ENCODE measurements at places on chromosomes 2 and 18. TPM values are rescaled to one million over a fixed set of nuclear protein-coding genes. Genes with fewer than 3 reads are reported as not detected.

Gene IGFBP2
- polyA plus RNA-seq: 162 TPM

Gene STON1
- polyA plus RNA-seq: 57.0 TPM

Gene PTPRN
- 2.1 TPM for polyA plus RNA-seq

Gene SPRED2
- polyA plus RNA-seq: 12.0 TPM

Gene SERPINB12
- polyA plus RNA-seq: not detected

Gene LAMA3
- 10.4 TPM for polyA plus RNA-seq

Gene PIEZO2
- 5.9 TPM for polyA plus RNA-seq

Gene PRKAG3
- not detected for polyA plus RNA-seq

Gene AKAIN1
- polyA plus RNA-seq: 0.41 TPM

Gene RGPD4
- polyA plus RNA-seq: 0.03 TPM

Gene NTSR2
- polyA plus RNA-seq: 0.05 TPM

Gene CTNNA2
- polyA plus RNA-seq: 1.9 TPM

Gene FEV
- polyA plus RNA-seq: not detected

Gene ASPRV1
- 1.9 TPM for polyA plus RNA-seq

GRCh38 chr2:234290671-234291070 is 206.2 kb downstream of the ARL4C start:
- no peak for DNase-seq

- no peak for DNase-seq
These were observed 24.1 kb upstream of the SP3 start for GRCh38 chr2:173989160-173989883.

- no peak for DNase-seq
These were observed 24.2 kb upstream of the COX7A2L start for GRCh38 chr2:42385225-42385624.

GRCh38 chr18:32280911-32281310 is 91.1 kb downstream of the MEP1B start:
- no peak for DNase-seq

DNA sequence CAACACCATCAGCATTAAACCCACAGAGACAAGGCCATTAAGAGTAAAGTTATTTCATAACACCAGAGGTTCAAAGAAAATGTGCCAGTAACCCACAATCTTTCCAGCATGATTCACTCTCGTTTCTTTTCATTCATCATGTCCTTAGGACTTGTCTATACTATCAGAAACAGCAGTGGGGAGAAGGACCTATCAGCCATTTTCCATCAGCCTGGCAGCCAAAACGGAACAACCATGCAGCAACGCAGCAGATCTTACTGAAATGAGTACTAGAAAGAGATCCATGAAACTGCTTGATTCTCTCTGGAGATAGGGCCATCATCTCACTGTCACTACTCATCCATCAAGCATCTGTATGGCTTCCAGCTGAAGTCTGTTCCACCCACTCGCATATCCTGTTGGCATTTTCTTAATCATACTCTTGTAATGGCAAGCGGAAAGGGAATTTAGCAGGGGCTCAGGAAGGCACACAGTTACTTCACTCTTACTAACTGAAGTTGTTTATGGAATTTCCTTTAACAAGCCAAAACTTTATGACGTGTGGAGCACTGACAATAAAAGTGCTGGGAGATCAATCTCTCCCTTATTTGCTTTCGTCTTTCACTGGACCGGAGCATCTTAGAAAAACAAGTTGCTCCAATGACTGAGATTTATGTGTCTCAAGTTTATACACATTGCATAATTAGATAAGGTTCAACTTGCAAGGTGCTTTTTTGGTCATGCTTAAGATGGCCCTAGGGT is 69.7 kb downstream of the EPHA4 start:
- no peak for DNase-seq

GRCh38 chr2:220781622-220782241 is 790.4 kb downstream of the EPHA4 start:
- DNase-seq: no peak

- no peak for DNase-seq
These were observed 16.9 kb upstream of the FAHD2A start for GRCh38 chr2:95385570-95385984.

DNA sequence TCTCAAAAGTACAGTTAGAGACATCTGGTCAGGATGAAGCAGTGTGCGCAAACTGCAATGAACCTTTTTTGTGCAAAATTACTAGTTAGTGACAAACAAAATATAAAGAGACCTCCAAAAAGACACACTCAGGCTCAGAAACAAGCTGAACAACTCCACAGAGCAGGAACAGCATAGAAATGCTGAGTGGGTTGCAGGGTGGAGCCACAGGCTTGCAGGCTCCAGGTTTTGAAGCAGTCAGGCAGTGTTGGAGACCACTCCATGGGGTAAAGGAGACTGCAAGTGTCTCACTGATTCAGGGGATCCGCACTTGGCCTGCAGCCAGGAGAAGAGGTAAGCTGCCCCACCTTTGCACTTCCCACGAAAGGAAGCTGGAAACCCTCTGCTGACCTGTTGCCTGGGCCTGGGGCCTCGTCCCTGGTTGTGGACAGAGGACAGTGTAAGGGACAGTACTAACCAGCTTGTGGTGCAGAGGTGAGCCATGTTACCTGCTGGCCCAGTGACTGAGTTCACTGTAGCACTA is 36.4 kb downstream of the CFAP221 start:
- DNase-seq: no peak

DNA sequence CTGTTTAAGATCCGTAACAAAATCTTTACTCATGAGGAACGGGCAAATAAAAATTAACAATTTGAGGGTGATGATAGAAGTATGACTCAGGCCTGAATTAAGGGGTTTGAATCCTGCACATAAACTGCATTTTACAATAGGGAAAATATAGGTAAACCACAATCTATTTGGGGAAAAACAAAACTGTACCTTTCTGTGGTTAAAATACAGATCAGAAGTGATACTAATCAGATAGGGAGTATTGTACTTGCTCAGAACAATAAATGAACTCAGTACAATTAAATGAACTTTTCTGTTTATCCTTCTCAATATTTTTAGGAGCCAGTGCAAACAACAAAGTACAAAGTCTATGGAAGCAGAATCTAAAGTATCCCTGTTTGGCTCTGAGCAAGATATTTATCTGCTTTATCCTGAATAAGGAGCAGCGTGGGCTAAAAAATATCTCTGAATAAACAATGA is 287.3 kb downstream of the ZNF385B start:
- DNase-seq: no peak

GRCh38 chr2:111704246-111704645 is 179.7 kb downstream of the ANAPC1 start:
- no peak for DNase-seq

- no peak for DNase-seq
These were observed 15.0 kb downstream of the PRKAG3 start for GRCh38 chr2:218816561-218817011.

DNA sequence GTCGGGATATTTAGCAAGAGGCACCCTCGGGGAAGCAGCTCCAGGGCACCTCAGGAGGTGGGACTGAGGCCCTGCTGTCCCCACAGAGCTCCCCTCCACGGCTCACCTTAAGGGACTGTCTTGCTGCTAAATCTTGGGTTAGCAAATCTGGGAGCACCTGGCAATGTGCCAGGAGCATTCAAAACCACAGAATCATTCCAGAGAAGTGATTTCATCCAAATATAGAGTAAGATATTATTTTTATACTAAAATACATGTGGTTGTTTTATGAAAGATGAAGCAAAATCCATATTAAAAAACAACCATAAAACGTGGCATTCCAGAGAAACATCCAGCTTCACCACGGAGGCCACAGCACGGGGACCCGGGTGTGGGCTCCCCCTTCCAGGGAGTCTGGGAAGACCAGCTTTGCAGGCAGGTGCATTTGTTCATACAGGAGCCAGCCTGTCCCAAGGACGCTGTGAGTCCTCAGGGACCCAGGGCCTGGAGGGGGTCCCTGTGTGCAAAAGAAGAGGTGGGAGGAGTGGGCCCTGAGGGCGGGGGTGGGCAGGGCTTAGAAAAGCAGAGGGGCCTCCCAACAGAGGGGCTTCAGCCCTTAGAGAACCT is 16.3 kb downstream of the HS1BP3 start:
- no peak for DNase-seq

DNA sequence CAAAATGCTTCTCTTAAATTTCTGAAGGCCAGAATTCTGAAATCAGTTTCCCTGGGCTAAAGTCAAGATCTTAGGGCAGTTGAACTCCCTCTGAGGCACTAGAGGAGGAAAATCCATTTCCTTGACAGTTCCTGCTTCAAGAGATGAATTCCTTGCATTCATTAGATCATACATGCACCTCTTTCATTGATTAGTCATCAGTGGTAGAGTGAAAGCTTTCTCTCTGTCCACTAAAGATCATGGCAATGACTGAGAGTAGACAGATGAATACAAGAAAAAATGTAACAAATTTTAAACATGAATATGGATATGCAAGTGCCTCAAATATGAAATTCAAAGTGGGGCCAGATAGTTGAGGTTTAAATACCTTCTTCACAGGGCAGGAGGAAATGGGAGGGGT is 693.4 kb upstream of the TMEFF2 start:
- DNase-seq: no peak

- DNase-seq: no peak
These were observed 49.3 kb downstream of the ACAA2 start for GRCh38 chr18:49764032-49764431.

DNA sequence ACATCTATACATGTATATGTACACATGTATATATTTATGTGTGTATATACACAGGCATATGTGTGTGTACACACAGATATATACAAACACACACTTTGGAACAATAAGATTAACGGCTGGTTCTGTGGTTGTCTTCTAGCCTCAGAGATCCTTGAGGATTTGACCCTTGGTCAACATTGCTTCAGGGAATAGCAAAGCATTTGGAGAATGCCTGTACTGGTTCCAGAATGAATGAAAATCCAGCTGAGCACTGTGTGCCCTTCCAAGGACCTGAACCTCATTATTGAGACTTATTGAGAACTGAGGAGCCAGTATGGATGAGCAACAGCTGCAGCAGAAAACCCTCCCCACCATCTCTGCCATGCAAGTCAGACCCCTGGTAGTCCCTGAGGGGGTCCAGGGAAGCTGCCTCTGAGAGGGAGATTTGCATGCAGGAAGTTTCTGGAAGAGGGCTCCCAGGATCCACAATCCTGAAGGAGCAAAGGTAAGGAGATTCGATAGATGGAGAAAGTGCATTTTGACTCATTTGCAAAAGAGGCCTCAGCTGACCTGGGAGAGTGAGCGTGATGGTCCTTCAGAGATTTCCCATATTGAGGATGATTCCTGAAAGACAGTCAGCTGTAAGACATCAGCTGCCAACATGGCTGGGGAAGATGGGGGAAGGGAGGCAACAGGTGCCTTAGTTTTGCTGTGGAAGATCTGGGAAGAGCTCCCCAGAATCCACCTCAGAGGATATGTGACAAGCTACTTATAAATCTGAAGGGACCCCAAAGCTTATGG is 166.6 kb upstream of the NCKAP5 start:
- DNase-seq: no peak

DNA sequence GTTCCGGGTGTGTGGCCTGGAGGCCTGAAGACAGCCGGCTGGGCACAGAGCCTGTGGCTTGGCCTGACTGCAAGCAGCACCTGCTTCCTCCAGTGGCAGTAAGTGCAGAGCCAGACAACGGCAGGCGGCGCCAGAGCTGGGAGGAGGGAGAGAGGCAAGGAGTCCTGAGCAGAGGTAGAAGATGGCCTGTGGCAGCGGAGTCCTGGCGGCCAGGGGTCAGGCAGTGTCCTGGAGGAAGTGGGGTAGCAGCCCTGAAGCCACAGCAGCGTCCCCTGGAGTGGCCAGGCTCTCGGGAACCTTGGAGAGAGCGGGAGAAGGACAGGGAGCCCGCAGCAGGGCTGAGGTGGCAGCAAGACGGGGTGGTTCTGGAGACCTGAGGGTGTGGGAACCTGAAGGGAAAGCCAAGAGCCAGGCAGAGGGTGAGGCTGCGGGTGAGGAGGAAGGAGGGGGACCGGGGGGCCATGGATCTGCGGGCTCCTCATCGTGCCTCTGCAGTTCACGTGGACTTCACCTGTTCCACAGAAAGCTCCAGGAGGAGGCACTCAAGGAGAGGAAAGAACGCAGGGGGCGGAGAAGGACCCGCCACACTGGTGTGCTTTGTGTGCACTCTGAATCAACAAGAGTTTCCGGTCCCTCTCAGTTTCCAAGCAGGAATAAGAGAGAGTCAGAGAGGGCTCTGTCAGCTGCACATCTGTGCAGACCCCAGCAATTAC is 85.9 kb downstream of the USP40 start:
- no peak for DNase-seq

Data from urinary bladder (tissue), 4 donors.